ENCODE measurements at places on chromosomes 16 and 17.

- DNase-seq = no peak
Observed at GRCh38 chr16:62370445-62370844, 334.2 kb upstream of the CDH8 start.

DNA sequence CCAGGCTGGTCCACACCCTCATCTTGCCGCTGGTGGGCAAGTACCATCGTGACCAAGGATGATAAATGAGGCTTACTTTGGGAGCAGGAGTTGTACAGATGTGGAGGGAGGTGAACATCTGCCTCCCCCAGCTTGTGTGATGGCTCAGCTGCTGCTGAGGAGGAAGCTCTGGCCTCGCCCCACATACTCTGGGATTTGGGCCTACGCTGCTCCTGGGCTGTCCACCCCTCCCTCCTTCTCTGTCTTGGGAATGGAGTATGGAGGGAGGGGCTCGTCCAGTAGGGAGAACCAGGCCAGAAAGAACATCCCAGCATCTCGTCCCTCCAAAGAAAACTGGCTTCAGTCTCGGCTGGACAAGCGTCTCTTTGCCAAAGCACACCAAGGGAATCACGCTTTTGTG lies 134.8 kb upstream of the CDC42EP4 start:
- no peak for DNase-seq

- no peak for DNase-seq
Observed at GRCh38 chr16:85413691-85414663, 199.1 kb upstream of the GSE1 start.

DNA sequence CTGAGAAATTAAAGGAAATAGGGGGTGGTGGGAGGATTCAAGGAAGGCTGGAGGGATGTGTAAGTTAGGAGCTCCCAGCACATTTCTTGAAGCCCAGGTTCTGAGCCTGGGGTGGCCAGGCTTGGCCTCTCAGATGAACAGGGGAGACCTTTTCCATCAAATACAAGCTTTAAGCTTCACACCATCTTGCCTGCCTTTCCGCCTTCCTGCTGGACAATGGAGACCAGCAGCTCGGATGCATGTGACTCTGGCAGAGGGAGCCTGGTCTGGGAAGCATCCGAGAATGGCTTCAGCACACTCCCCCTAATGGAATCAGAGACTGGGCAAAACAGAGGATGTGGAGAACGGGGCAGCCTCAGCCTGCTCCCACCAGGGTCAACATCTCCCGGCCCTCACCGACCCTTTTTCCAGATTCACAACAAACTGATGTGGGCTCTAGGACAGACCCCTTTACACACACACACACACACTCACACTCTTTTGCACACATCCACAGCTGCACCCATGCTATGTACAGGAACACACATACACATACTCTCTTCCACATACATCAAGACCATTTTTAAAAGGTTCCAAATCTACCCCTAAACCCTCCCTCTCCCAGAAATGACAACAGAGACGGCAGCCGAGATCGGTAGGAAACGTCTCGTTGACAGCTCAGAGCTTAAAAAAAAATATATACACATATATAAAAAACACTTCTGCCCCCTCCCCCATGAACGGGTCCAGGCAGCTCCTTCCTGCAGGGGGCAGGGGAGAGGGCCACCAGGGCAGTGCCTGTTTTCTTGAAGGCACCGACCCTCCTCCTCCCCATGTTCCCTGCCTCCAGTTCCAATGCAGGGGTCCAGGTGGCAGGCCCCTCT lies 6.5 kb upstream of the ATXN7L3 start:
- DNase-seq = no peak

DNA sequence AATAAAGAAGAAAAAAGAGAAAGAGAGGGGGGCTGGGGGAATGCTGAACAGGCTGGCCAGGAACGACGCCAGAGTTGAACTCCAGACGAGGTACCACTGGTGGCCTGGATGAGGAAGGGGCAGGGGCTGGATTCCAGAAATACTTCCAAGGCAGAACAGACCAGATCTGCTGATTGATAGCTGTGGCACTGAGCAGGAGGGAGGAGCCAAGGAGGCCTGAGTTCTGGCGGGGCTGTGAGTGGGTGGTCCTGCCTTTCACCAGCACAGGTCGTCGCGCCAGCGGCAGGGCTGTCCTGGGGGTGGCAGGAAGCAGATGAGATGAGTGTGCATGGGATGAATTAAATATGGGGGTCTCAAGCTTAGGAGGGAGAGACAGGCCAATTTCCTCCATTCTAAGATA lies 5.5 kb downstream of the CCDC42 start:
- no peak for DNase-seq

- DNase-seq = no peak
Observed at GRCh38 chr17:58492238-58493121, 4.3 kb upstream of the HSF5 start.

DNA sequence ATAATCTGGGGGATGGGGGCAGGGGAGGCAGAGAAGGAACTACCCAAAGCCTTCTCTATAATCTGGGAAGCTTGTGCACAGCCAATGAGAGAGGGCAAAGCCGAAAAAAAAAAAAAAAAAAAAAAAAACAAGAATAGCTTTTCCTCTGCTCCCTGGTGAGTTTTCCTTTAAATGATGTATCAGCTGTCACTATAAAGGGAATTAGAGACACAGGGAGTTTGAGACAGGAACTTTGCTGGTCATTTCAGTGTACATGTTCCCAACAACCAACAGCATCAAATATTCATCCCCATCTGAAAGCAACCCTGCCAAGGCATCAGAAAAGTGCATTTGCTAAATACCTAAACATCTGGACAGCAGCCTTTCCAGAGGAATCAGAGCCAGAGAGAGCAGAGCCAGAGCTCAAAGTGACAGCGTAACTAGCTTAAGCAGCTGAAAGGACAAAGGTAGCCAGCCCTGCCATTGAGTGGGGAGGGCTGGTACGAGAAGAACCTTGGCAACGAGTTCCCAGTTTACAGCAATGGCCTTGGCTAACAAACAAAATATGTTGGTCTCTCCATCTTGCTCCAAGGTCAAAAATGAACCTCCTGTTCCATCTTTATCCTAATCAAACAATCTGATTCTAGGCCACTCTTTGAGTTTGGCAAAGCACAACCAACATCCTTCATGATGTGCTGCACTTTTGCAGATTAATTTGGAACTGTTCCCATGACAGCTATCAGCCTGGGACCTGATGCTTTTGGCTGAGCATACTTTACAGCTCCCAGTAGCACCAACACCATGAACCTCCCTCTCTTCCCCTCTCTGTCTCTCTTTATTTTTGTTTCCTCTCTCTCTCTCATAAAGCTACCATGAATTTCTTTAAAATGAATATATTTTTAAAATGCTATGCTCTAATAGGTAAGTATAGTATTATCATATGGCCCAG lies 143.7 kb upstream of the GNAO1 start:
- DNase-seq = peak; percentile 36

DNA sequence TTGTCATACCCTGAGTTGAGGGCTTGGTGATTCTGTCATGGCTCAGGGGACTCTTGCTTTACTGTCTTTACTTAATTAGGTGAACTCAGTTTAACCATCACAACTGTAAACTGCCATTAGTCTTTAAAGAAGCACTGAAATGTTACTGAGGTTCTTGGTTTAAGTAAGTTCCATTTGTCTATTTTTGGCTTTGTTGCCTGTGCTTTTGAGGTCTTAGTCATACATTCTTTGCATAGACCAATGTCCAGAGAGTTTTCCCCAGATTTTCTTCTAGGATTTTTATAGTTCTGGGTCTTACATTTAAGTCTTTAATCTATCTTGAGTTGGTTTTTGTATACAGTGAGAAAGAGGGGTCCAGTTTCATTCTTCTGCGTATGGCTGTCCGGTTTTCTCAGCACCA lies 137.5 kb downstream of the SOCS1 start:
- no peak for DNase-seq

DNA sequence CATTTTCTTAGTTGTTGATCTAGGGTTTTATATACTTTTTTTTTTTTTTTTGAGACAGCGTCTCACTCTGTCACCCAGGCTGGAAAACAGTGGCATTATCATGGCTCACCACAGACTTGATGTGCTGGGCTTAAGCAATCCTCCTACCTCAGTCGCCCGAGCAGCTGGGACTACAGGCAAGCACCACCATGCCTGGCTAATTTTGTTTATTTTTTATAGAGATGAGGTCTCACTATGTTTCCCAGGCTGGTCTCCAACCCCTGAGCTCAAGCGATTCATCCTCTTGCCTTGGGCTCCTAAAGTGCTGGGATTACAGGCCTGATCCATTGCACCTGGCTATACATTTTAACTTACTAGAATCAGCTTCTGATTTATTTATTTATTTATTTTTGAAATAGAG lies 34.2 kb upstream of the ATP2A3 start:
- DNase-seq = no peak

GRCh38 chr17:16003841-16004240 lies 4.2 kb downstream of the TTC19 start:
- no peak for DNase-seq

DNA sequence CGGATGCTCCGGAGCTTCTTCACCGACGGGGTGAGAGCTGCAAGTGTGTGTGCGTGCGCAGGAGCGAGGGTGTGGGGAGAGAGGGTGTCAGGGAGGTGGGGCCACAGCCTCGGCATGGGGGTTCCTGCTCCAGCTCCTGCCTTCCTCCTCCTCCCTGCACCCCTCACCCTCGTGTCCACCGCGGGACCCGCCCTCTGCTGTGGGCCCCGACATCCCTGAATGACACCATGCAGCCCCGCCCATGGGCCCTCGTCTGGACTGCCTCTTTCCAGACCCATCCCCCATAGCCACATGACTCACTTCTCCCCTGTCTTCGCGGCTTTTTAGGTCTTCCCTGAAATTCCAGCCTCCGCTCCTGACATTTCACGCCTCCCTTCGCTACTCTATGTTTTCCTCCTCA lies 41.6 kb downstream of the ARHGAP23 start:
- peak; percentile 22 for DNase-seq

DNA sequence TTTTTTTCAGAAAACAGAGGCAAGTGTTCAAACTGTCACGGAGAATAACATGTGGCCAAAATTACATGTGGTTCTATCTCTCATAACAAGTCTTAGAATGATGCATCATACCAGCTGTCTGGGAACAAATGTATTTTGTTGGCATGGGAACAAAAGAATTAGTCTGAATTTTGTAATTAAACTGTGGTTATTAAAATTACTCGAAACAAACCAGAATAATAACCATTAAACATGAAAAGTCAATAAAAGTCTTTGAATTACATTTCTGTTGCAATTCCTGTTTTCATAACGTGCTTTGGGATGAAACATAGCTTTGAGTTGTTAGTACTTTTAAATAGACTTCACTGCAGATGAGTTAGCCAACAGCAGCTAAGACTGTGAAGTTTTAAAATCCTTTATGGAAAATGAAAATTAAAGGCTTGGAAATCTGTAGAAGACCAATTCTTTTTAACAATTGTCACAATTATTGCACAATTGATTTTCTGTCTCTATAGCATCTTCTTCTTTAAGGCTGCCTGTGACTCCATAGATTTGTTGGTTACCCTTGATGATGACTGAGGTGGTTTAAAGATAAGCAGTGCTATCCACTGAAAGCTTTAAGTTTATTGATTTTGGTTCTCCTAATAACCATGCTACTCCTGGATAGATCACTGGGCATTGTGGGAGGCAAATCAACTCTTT lies 117.9 kb upstream of the AXIN2 start:
- no peak for DNase-seq

DNA sequence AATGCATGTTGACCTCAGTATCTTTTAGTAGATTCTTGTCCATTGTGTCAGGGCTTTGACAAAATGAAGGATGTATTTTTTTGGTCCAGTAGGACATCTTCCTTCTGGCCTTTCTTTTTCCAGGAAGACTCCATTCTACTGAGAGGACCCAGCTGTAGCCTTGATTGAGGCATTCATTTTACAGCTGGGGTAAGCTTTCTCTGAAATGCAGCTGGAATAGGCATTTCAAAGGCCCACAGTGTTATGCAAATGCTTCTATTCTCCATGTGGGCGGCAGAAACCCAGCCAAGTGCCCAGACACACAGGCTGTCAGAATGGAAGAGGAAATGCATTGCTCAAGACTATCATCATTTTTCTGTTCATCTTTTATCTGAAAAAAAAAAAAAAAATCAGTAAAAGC lies 629.0 kb upstream of the CDH8 start:
- peak; percentile 38 for DNase-seq

- DNase-seq = no peak
Observed at GRCh38 chr17:16986391-16986790, 14.5 kb upstream of the TNFRSF13B start.

GRCh38 chr16:69500496-69500895 lies 65.3 kb upstream of the NFAT5 start:
- no peak for DNase-seq

- DNase-seq = no peak
Observed at GRCh38 chr17:44875761-44876160, 23.5 kb downstream of the EFTUD2 start.
